ENCODE measurements at places on chromosomes 11 and 22.

- peak; percentile 23 for DNase-seq
Observed at GRCh38 chr22:49966774-49967705, 6.5 kb downstream of the PIM3 start.

GRCh38 chr11:40032331-40032730, 1427.1 kb downstream of the LRRC4C start:
- DNase-seq = no peak

DNA sequence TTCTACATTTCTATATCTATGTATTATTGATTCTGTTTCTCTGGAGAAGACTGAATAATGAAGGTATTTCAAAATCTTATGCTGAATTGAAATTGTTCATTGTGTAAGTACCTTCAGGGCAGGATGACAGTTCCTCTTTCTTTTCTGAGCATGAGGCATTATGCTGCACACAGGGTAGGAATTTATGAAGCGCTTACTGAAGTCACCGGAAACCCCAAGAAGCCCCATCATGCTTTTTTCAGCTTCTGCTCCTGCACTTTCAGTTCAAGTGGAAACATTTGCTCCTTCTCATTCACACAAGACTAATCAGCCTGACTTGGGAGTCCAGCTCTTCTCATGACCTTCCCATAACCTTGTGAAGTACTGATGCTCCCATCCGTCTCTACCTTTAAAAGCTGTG, 314.7 kb upstream of the SORL1-AS1 start:
- no peak for DNase-seq

GRCh38 chr11:130677486-130678153, 229.2 kb downstream of the ADAMTS15 start:
- DNase-seq = no peak

DNA sequence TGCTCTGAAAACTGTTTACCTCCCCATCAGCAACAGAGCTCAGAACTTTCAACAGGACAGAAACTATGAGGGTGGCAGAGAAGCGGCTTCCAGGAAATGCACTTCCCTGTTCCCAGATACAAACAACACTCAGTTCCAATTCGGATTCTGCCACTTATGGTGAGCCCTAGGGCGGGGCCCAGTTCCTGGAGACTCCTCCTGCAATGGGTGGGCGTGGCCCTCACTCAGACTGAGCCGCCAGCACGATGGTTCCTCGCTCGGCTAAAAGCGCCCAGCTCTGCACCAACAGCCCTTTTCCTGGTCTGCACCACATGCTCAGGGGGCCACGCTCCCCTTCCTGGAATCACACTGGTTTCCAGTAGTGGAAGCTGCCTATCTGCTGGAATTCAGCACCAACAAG, 314.1 kb downstream of the CTTN start:
- no peak for DNase-seq
